ENCODE measurements at places on chromosomes 5 and 9.
A peak's percentile ranks its signal among the peaks of the same experiment; 100 is the strongest.

GRCh38 chr5:26232706-26233105 lies 805.7 kb downstream of the CDH9 start:
- no peak for DNase-seq

GRCh38 chr5:124373883-124374282 lies 372.6 kb downstream of the ZNF608 start:
- no peak for DNase-seq

GRCh38 chr5:99948850-99949249 lies 586.3 kb upstream of the FAM174A start:
- DNase-seq, result no peak

DNA sequence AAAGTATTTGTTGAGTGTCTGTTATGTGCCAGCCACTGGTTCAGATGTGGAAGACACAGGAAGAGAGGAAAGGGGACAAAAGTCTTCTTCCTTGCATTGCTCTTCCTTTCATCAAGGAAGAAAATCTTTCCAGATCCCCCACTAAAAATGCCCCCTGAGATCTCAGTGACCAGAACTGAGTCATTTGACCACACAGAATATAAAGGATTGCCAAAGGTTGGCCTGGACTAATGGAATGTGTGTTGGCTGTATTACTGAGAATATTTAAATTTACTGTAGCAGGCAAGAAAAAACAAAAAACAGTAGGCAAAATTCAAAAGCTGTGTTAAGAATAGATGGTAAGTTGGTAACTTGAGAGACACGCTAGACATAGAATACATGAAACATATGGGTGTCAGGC lies 10.0 kb upstream of the SEPTIN8 start:
- DNase-seq, result no peak

DNA sequence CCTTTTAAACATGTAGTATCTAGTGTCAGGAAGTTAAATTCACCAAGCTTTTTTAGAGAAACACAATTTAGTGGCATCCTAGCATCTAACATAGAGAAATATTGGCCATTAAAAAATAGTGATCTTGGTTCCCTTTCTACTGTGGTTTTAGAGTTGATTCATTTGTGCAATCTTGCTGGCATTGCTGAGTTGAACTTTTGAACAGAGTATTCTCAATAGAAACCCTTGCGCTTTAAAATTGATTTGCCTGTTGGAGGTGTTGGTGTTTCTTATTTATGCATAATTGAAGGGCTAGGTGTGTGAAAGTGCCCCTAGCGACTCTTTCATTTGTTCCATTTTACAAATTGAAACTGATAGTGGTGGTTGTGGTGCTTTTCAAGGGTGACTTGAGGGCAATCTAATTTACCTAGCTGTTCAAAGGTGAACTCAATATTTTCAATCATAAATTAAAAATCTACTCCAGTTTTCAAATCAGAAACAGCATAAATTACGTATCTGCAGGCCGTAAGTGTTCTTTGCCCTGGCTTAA lies 73.0 kb upstream of the MPDZ start:
- no peak for DNase-seq

DNA sequence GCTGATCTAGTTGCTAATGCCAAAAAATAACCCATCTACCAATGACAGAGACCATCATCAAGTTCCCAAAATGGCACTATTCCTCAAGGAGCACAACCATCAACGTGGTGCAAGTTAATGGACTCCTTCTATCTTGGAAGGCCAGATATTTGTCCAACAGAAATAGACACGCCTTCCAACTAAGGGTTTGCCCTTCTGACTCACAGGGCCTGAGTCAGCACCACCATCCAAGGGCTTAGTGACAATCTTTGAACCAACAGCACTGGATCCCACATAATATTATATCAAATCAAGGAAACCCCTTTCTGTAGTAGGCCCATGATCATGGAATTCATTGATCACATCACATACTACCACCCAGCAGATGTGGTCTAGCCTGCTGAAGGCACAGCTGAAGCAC lies 84.3 kb downstream of the MED27 start:
- no peak for DNase-seq

DNA sequence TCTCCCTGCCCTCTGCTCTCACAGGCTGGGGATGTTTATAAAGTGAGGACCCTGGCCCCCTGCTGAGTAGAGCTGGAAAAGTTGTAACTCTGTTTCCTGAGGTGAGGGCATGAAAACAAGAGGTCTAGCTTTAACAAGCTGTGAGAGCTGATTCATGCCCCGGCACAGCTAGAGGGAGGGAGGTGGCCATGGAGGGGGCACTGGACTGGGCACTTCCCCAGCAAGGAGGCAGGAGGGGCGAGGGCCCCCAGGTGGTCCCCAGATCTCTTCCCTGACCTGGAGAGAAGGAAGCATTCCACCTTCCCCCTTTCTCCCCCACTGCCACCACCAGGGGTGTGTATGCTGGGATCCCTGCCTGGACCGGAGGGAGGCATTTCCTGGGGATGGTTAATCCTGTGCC lies at the start of gene MSMP:
Gene MSMP, minus strand, starts transcription at position 13 of the 400 bp plus-strand sequence. CDS start 147 bp downstream, outside the sequence.
- DNase-seq, result no peak

DNA sequence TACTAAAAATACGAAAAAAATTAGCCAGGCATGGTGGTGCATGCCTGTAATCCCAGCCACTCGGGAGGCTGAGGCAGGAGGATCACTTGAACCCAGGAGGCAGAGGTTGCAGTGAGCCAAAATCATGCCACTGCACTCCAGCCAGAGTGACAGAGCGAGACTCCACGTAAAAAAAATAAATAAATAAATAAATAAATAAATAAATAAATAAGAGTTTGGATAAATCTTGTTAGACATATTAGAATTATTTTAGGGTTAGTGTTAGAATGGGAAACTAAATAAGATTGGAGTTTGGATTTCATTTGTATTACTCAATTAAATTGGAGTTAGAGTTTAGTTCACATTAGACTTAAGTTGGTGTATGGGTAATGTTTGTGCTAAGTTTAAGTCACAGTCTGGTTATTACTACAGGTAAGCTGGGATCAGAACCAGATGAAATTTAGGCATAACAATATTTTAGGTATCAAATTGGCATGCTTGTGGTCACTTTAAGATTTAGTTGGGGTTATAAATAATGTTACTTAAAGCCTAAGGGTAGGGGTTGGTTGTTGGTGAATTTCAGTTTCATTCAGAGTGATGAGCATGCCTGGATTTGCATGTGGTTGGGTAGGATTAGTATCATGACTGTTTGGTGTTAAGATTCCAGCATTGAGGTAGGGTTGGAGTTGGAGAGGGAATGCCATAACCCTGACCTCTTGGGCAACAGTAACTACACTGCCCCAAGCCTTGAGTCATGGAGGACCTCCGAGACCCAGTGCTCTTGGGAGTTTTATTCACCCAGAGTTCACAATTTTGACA lies 3.3 kb downstream of the OR5C1 start:
- DNase-seq, result no peak

DNA sequence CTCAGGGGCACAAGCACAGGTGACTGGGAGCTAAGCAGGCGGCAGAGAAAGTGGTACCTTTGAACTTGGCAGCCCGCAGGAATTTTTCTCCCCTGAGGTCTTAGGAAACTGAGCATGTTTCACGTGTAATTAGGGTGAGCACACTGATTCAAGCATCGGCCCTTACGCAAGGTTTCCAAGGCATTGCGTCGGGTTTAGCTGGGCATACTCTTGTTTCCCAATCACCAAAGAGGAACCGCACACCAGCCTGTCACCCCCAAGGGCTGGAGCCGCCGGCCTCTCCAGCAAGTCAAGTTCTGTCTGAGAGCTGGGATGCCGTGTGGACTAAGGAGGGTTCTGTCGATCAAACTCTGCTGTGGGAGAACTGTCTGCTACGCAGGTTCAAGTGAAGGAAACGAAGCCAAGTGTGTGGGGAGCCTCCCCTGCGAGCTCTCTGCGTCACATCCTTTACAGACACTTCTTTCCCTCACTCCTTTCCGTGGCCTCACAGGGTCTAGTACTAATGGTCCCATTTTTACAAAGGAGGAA lies 53.0 kb downstream of the ERGIC1 start:
- no peak for DNase-seq

GRCh38 chr5:154966081-154966841 lies 25.4 kb downstream of the MRPL22 start:
- no peak for DNase-seq

- peak; percentile 50 for DNase-seq
Observed at GRCh38 chr9:14326264-14326826, 12.4 kb upstream of the NFIB start.

DNA sequence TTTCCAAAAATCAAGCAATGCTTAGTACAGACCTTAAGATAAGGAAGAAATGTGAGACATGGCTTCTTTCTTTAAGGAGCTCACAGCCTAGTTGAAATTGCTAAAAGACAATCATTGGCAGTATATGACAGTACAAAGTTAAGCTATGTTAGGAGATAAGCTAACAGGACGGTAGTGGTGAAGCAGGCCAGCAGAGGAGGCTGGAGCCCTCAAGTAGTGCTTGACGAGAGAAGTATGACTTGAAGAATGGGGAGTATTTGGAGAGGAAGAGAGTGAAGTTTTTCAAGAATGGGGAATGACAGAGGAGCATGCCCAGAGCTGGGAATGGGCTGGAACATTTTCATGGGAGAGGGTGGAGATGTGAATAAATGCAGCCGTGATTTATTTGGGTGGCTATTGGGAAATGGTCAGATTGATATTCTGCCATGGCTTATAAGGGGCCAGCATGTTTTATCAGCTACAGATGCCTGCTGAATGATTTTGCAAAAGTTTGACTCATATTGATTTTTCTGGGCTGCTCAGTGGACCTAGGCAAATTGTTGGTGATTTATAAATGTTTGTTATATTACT lies 43.7 kb downstream of the LURAP1L start:
- DNase-seq, result no peak

GRCh38 chr9:123402981-123403509 lies 47.0 kb downstream of the CRB2 start:
- no peak for DNase-seq

DNA sequence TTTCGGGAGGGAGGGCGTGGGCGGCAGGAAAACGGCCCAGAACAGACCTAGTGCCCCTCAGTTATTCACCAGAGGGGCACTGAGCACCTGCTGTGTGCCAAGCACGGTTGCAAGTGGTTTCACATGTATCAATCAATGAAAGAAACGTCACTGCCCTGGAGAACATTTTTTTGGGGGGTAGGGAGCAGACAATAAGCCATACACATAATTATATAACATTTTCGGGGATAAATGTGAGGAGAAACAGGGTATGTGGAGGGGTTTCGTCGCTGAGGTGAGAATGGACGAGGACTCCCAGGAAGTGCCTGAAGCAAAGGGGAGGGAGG lies 444 bp upstream of the ZNF354A start:
- DNase-seq, result no peak

DNA sequence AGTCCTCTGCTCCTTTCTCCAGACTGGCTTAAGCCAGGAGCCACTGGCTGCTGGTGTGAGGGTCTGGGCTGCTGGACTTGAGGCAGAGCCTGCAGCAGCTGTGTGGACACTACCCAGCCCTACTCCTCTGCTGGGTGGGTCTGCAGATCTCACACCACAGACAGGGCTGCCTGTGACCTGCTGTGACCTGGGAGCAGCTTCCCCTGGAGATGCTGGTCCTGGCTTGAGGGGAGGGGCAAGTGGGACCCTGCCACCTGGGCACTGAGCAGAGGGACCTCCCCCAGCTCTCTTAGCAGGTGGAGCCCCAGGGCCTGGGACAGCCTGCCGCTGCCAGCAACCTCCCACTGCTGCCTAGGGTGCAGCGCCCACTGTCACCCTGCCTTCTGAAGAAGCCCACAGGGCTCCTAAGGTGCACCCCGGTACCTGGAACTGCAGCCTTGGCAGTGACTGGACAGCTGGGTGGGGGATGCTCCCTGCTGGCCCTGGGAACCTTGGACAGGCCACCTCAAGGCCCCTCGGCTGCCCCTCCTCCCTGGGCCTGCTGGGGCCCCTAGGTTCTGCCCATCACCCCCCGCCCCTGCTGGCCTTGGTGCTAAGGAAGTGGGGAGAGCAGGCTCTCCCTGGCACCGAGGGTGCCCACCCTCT lies 9.1 kb downstream of the CACFD1 start:
- no peak for DNase-seq

GRCh38 chr5:158519433-158520021 lies 580.2 kb downstream of the EBF1 start:
- DNase-seq, result no peak

- no peak for DNase-seq
Observed at GRCh38 chr5:142012186-142012785, 541 bp downstream of the GNPDA1 start.

DNA sequence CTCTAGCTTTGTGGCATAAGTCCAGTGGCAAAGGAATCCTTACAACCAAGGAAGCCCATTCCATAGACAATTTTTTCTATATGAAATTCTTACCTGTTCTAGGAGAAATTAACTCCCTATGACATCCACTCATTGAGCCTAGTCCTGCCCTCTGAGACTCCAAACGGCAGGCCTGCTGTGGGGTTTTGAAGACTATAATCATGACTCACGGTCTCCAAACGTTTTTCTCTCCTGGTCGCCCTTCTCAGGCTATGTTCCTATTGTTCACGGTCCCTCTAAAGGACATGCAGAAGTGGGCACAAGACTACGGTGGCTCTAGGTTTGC lies 611 bp downstream of the EXOSC3 start:
- DNase-seq, result no peak

DNA sequence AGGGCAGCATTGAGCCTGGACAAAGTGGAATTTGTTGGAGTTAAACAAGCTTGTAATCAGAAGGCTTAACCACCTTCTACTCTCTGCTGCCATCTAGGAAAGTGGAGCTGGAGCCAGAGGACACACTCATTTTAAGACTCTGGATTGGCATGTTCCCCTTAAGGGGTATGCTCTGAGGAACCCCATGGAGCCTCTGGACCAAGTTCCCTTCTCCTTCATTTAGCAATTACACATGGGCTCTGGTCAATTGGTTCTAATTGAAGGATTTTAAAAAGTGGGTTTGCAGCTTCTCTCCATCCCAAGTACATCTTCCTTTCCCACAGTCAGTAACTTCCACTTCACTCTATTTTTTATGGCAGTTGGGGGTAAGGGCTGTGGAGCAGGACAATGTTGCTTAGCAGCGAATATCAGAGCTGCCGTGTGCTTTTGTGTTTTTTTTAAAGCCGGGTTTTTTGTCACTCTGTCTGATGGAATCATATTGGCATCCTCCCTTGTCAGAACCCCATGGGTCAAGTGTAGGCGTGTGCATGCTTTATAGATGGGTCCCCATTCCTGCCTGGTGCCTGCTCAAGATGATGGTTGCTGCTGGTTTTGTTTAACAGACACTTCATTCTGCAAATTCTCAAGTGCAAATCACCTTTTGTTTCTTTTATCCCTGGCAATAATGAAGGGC lies 330.7 kb upstream of the ADAMTSL1 start:
- no peak for DNase-seq

GRCh38 chr9:112757940-112758339 lies 7.4 kb downstream of the SNX30 start:
- DNase-seq, result no peak

DNA sequence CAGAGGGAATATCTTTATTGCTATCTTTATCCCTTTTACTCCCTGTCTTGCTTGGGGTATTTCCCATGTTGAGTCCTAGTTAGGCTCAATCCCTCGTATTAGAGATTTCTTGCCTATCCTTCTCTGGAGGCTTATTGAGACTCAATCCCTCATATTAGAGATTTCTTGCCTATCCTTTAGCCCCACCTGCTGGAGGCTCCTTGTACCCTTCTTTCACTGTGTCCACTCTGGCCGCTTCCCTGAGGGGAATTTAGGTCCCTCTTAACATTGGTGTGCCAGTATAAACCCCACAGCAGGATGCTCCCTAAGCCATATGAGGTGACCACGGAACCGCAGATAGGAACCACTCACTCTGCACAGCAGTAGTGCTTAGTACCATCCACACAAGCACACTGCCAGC lies 110.7 kb upstream of the MAMDC2 start:
- DNase-seq, result no peak
